ENCODE measurements at places on chromosomes 11 and 22.

GRCh38 chr11:10329935-10330334 is 25.1 kb downstream of the ADM start:
- DNase-seq: no peak

DNA sequence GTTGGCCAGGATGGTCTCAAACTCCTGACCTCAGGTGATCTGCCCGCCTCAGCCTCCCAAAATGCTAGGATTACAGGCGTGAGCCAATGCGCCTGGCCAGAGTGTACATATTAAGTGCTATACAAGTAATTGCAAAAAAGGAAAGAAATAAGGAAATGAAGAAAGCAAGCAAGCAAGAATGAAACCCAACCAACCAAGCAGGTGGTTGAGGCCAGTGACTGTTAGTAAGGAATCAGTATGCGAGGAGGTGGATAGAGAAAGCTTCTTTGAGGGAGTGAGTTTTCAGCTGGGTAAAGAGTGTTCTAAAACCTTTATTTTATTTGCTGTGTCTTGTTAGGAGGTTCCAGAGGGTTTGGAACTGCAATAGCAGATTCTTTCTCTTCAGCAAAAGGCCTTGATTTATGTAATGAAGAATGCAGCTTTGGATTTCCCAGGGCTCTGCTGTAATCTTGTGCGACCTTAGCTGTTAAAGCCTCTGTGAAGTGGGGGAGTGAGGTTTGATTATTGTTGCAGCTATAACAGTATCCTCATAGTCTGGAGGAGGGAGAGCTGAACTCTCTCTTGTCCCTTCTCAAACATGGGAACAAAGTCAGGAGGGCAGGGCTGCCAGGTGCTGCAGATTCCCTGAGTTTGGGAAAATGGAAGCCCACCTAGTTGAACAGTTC is 5.7 kb downstream of the AMPD3 start:
- DNase-seq: no peak

- no peak for DNase-seq
Measured at GRCh38 chr11:48095779-48096470, 115.6 kb downstream of the PTPRJ start.

DNA sequence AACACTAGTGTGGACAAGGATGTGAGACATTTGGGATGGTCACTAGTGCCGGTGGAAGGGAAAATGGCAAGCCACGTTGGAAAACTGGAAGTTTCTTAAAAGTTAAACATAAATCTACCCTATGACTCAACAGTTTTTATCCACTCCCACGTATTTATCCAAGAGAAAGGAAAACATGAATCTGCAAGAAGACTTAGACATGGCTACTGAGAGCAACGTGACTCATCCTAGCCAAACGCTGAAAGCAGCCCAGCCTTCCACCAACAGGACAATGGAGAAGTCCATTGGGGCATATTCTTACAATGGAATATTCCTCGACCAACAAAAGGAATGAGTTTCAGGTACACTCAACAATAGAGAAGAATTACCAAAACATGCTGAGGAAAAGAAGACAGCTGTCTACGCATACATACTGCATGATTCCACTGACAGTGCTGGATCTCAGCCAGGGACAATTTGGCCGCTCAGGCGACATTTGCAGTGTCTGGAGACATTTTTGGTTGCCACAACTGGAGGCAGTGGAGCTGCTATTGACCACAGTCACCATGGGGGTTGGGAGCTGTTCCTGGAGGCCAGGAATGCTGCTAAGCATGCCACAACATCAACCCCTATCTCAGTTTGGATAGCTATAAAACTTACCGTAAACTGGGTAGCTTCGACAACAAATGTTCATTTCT is 21.2 kb downstream of the SYT13 start:
- DNase-seq: no peak

DNA sequence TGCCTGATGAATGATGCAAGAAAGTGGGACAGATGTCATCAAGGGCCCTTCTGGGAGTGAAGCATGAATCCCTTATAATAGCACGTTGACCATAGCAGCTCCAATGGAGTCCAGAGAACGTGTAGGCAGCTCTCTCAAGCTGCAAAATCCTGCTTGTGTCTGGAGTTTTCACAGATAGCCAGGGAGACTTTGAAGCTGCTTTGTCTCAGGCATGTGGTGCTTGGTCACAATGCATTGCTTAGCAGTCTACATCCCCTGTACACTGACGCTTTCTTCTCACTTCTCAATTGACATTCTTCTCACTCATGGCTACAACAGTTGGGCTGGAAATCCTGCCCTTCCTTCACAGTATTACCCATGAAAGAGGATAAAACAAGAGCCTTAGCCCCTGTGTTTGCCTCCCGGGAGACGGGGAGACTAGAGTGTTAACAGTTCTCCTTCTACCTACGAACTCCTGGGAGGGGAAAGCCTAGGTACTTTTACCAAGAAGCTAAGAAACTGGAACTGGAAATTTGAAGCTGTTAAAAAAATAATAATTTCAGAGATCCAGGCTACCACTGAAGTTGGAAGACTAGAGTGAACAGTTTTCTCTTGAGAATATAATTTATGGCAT is 20.7 kb upstream of the MMP7 start:
- no peak for DNase-seq

GRCh38 chr11:13928566-13929251 is 33.8 kb upstream of the SPON1 start:
- DNase-seq: no peak

GRCh38 chr11:72792437-72793021 is 1.3 kb downstream of the STARD10 start:
- no peak for DNase-seq

- DNase-seq: peak; percentile 81
Measured at GRCh38 chr22:24156141-24156912, 25.0 kb upstream of the SUSD2 start.
